Stomach (tissue), 19 donors: ENCODE measurements at places on chromosomes 2 and 18.

DNA sequence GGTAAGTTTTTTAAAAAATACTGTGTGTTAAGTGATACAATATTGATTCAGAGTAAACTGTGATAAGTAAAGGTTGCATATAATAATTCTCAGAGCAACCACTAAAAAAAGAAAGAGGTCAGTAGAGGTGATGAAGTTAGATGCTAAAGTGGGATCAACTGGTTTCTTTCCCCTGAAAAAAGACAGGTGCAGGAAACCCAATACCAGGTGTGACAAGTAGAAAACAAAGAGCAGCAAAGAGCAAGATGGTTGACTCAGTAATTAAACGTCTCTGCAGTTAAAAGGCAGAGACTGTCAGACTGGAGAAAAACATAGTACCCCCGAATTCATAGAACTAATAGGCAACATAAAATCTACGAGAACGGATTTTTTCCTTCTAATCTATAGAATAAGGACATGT is 128.3 kb downstream of the ATP9B start:
- H3K36me3 ChIP-seq = peaks cover 31% of the 10 kb centered on the region
- no peak overlapping the region for H3K4me3 ChIP-seq
- H3K4me1 ChIP-seq = no peaks in the 10 kb centered on the region
- H3K27ac ChIP-seq = no peak overlapping the region

DNA sequence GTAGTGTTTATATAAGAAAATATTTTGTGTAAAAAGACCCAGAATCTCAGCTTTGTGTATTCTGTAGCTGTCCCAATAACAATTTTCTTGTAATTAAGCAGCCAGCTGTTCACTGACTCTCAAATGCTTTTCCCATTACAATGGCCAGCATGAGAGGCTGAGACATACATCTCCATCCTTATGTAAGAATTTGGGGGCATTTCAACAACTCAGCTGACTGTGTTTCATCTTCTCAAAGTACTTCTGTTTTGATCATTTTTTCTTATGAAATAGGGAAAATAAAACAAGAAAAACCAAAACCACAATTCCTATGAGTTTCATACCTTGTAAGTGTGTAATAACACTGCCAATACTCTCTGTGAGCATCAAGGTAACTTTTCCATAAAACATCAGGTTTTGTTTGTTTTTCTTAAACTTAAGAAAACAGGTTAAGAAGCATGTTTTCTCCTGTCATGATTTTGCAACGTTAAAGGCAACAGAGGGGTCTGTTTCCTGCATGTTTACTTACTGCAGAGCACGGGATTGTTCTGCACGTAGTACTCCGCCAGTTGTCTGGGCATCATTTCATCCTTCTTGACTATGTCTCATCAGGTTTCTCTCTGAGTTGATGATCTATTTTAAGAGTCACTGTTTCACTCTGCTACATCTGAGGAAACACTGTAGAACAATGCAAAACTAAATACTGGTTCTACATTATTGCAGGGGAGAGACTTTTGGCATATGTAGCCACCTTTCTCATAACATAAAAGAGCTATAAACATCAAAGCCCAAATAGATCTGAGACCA is 62.9 kb upstream of the CYRIA start:
- DNase-seq = no peak
- no peak overlapping the region for H3K27ac ChIP-seq
- H3K27me3 ChIP-seq = no peaks in the 10 kb centered on the region
- H3K4me3 ChIP-seq = no peak overlapping the region
- H3K4me1 ChIP-seq = peaks cover 5% of the 10 kb centered on the region
- no peaks in the 10 kb centered on the region for H3K36me3 ChIP-seq

- no peaks in the 10 kb centered on the region for H3K27me3 ChIP-seq
- no peak overlapping the region for H3K4me3 ChIP-seq
- H3K4me1 ChIP-seq = peaks cover 21% of the 10 kb centered on the region
- no peaks in the 10 kb centered on the region for H3K36me3 ChIP-seq
- peak; percentile 76 for DNase-seq
- no peak overlapping the region for H3K27ac ChIP-seq
Measured at GRCh38 chr2:85243101-85244072, 84.4 kb downstream of the TGOLN2 start.

DNA sequence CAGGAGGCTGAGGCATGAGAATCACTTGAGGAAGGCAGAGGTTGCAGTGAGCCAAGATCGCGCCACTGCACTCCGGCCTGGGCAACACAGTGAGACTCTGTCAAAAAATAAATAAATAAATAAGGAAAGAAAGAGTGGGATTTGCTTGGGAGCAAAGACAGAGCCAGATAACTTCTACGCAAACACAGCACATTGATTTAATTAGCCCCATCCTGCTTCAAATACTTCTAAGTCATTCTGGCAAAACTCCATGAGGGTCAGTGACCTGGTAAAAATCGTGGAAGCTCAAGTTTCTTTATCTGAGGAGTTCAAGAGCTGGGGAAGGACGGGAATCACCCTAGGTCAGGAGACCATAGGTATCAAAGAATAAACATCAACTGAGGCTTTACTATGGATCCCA is 70.6 kb upstream of the TCF7L1 start:
- H3K36me3 ChIP-seq = no peaks in the 10 kb centered on the region
- no peak for DNase-seq
- H3K4me3 ChIP-seq = no peak overlapping the region

GRCh38 chr2:144515099-144515695 is 4.7 kb downstream of the ZEB2 start:
- peaks cover 4% of the 10 kb centered on the region for H3K27me3 ChIP-seq
- H3K36me3 ChIP-seq = no peaks in the 10 kb centered on the region
- H3K4me1 ChIP-seq = peaks cover 32% of the 10 kb centered on the region
- no peak for DNase-seq

GRCh38 chr2:129755786-129756185 is 223.7 kb upstream of the RAB6C start:
- no peaks in the 10 kb centered on the region for H3K36me3 ChIP-seq
- H3K4me1 ChIP-seq = peaks cover 8% of the 10 kb centered on the region
- H3K27me3 ChIP-seq = no peaks in the 10 kb centered on the region
- H3K27ac ChIP-seq = no peak overlapping the region
